Adrenal gland (tissue), 19 donors: ENCODE measurements at places on chromosomes 5 and 9. TPM values are rescaled to one million over a fixed set of nuclear protein-coding genes. Genes with fewer than 3 reads are reported as not detected.

DNA sequence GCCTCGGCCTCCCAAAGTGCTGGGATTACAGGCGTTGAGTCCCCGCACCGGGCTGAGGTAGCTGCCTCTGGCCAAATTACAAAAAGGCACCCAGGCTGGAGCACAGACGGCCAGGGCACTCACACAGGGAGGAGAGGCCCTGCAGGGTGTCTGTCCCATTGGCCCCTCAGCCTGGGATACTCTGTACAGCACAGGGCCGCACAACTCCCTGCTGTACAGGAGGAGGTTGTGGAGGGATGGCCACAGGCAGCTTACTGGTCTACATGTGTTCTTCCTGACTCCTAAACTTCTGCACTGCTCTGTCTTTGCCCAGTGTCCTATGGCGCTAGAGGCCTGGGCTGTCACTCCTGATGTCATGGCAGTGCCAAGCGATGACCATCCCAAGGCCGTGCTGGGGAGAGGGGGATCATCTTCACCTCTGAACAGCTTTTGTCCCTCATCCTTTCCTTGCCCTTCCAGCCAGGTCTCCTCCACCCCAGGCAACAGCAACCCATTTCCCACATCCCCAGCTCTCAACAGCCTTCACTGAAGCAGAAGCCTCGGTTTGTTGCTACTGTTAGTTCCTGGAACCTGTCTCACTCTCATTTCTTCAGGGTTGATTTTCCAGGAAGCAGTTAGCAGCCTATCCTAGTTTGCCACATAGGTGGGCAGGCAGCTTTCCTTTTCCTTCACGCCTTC, 1.8 kb upstream of the CNOT6 start:
- no peaks in the 10 kb centered on the region for H3K27me3 ChIP-seq
- H3K4me1 ChIP-seq = peaks cover 13% of the 10 kb centered on the region
- DNase-seq = no peak
- no peak overlapping the region for H3K4me3 ChIP-seq
- no peaks in the 10 kb centered on the region for H3K36me3 ChIP-seq
- H3K27ac ChIP-seq = no peak overlapping the region

GRCh38 chr9:99782962-99783718, 38.5 kb upstream of the NR4A3 start:
- no peaks in the 10 kb centered on the region for H3K27me3 ChIP-seq
- no peaks in the 10 kb centered on the region for H3K36me3 ChIP-seq
- DNase-seq = no peak
- no peaks in the 10 kb centered on the region for H3K4me1 ChIP-seq
- H3K27ac ChIP-seq = no peak overlapping the region
- no peak overlapping the region for H3K4me3 ChIP-seq

GRCh38 chr5:121288781-121289180, 562.9 kb upstream of the FTMT start:
- H3K4me3 ChIP-seq = no peak overlapping the region
- H3K27ac ChIP-seq = no peak overlapping the region
- no peak for DNase-seq
- H3K27me3 ChIP-seq = no peaks in the 10 kb centered on the region

DNA sequence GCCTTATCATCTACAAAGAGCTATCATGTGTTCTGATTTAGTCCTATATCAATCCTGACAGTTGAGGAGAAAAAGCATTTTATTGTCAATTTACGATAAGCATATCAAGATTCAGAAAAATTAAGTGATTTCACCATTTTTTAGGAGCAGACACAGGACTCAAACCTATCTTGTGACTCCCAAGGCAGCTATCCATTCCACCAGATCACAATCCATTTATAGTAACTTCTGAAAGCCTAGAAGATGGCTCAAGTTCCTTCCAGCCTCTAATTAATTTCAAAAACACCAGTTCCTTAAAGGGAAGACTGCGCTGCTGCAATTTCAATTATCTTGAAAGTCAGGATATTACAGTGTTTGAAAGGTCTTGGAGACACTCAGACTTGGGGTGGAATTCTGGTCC, 114.3 kb downstream of the EPB41L4A start:
- no peaks in the 10 kb centered on the region for H3K4me1 ChIP-seq
- no peaks in the 10 kb centered on the region for H3K36me3 ChIP-seq
- DNase-seq = no peak
- no peak overlapping the region for H3K4me3 ChIP-seq
- no peak overlapping the region for H3K27ac ChIP-seq
- no peaks in the 10 kb centered on the region for H3K27me3 ChIP-seq

- peaks cover 24% of the 10 kb centered on the region for H3K4me1 ChIP-seq
- DNase-seq = no peak
- no peak overlapping the region for H3K27ac ChIP-seq
- H3K27me3 ChIP-seq = no peaks in the 10 kb centered on the region
- H3K36me3 ChIP-seq = no peaks in the 10 kb centered on the region
Measured at GRCh38 chr5:137669811-137670210, 66.1 kb downstream of the KLHL3 start.

DNA sequence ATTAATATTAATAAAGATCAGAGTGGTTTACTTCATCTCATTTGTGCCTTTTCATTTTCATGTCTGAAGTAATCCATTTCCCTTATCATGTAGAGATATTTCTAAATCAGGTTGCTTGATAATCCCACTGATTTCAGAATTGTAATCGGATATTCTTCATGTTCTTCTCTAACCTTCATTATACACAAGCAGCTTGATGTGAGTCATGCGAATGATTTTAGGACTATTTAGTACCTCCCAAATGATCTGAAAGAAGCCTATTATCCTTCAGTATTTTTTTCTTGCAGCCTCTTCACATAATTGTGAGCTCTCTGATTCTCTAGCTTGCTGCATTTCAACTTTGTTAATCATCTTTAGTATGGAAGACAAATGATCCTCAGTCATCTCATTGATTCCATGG, 182.0 kb downstream of the GIN1 start:
- peaks cover 7% of the 10 kb centered on the region for H3K36me3 ChIP-seq
- no peak overlapping the region for H3K4me3 ChIP-seq
- H3K27ac ChIP-seq = no peak overlapping the region

- H3K4me3 ChIP-seq = no peak overlapping the region
- no peaks in the 10 kb centered on the region for H3K36me3 ChIP-seq
- peaks cover 7% of the 10 kb centered on the region for H3K4me1 ChIP-seq
- peak overlapping the region; percentile 26 for H3K27ac ChIP-seq
- DNase-seq = no peak
- H3K27me3 ChIP-seq = no peaks in the 10 kb centered on the region
Measured at GRCh38 chr5:17185773-17186172, 31.7 kb upstream of the BASP1 start.

GRCh38 chr9:124320062-124320973, 62.6 kb downstream of the NEK6 start:
- peak; percentile 87 for DNase-seq
- H3K4me1 ChIP-seq = no peaks in the 10 kb centered on the region
- peaks cover 14% of the 10 kb centered on the region for H3K36me3 ChIP-seq
- no peak overlapping the region for H3K27ac ChIP-seq
- no peaks in the 10 kb centered on the region for H3K27me3 ChIP-seq

DNA sequence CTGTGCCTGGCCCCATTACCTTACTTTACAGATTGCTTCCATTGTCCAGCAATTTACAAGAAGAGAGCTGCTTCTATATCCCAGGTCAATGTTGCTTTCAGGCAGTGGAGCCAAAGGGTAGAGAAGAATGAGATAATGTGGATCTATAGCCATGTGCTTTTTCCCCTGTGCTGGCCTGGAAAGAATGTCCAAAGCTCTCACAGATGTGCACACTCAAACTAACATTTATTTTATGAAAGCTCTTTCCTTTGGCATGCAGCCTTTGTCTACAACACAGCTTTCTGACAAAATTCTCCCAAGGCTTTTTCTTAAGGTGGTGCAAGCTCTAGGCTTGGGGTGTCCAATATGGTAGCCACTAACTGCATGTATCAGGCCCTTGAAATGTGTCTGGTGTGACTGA, 217.3 kb downstream of the LRRC70 start:
- no peak overlapping the region for H3K4me3 ChIP-seq
- no peak overlapping the region for H3K27ac ChIP-seq
- H3K36me3 ChIP-seq = no peaks in the 10 kb centered on the region
- no peak for DNase-seq
- H3K4me1 ChIP-seq = no peaks in the 10 kb centered on the region

- DNase-seq = no peak
- H3K27me3 ChIP-seq = no peaks in the 10 kb centered on the region
- H3K36me3 ChIP-seq = no peaks in the 10 kb centered on the region
- no peak overlapping the region for H3K27ac ChIP-seq
- no peaks in the 10 kb centered on the region for H3K4me1 ChIP-seq
- no peak overlapping the region for H3K4me3 ChIP-seq
Measured at GRCh38 chr5:160152901-160153300, 33.7 kb upstream of the PWWP2A start.

- no peak for DNase-seq
- H3K4me1 ChIP-seq = no peaks in the 10 kb centered on the region
- H3K36me3 ChIP-seq = no peaks in the 10 kb centered on the region
- H3K4me3 ChIP-seq = no peak overlapping the region
- H3K27me3 ChIP-seq = no peaks in the 10 kb centered on the region
- no peak overlapping the region for H3K27ac ChIP-seq
Measured at GRCh38 chr9:38437193-38437823, 13.1 kb upstream of the IGFBPL1 start.

ASTN2 gene
- 5.9 TPM for total RNA-seq
